ENCODE measurements at places on chromosomes 12 and 14. TPM values are rescaled to one million over a fixed set of nuclear protein-coding genes. Genes with fewer than 3 reads are reported as not detected.

DNA sequence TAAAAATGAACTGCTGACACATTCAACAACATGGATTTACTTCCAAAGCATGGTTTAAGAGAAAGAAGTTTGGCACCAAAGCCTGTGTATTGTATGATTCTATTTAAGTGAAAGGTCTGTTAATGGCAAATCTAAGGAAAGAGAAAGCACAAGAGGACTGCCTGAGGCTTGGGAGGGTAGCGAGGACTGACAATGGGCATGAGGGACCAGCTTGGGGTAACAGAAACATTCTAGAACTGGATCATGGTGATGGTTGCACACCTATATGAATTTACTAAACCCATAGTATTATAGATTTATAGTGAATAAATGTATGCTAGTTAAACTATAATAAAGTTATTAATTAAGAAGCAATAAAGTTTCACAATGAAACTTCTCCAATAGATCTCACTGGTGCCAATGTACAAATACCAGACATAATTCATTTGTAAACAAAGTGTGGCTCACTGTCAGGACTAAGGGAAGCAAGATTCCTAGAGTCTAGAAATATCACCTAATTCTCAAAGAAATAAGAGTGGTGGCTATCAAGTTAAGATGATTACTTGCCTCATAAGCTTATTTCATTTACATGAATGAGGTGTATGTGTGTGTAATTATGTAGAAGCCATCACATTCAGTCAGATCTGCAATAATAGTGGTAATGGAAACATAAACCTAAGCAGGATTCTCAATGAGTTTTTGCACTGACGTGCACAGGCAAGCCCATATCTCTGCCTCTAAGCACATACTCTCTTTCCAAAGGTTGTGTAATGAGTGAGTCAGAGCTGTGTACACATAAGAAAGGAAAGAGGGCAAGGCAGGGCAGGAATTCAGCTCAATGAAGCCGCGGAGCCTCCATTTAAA lies 353.4 kb downstream of the KCNH5 start:
- peak; percentile 90 for DNase-seq

DNA sequence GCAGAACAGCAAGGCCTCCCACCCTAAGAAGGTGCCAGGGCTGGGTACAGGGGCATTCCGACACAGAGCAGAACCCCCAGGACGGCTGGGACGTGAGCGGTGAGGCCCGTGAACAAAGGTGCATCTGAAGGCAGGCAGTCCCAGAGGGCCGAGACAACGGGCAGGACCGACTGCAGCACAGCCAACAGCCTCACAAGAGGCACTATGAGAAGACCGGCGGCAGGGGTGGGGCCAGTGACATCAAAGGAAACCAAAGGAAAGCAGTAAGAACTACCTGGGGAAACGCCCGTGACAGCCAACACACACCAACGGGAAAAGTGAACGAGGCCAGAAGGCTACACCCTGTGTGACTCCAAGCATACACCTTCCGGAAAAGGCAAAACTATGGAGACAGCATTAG lies 9.1 kb downstream of the BTBD6 start:
- DNase-seq: peak; percentile 59

DNA sequence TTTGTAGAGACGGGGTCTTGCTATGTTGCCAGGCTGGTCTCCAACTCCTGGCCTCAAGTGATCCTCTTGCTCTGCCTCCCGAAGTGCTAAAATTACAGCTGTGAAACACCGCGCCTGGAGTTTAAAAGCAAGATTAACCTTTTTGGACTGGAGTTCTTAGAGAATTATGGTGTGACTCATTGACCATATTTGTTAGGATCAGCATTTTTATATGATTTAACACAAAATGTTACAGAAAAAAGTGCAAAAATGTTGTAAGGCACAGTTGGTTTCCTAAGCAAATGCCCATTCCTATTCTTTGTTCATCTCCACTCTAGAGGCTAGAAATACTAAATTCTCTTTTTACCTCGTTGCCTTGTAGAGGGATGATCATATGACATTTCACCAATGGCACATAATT lies 27.6 kb downstream of the SLC35E3 start:
- DNase-seq: no peak

The EML5 gene
- polyA plus RNA-seq: 6.2 TPM

Measured in large intestine (tissue), 12 donors.